ENCODE measurements at places on chromosomes 4 and X.

DNA sequence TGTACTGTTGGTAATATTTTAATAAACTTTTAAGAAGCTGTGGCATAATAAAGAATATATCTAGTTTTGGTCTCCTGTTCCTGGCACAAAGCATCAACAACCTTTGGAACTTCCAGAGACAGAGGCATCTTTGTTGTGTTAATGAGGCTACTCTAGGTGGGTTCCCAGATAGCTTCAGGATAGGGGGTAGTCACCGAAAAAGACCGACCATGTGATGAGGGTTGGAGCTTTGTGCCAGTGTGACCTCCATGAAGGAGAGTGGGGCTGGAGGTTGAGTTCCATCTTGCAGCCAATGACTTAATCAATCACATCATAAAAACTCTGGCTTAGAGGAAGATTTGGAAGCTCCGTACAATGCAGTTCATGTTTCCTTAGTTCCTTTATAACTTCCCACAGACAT, 9.9 kb downstream of the PPAT start:
- no peak for DNase-seq

GRCh38 chr4:5566991-5567390, 141.4 kb downstream of the EVC2 start:
- DNase-seq, result no peak

- peak; percentile 70 for DNase-seq
Measured at GRCh38 chrX:119541188-119541587, 24.0 kb downstream of the STEEP1 start.

GRCh38 chr4:2931512-2932301, 31.5 kb downstream of the NOP14 start:
- DNase-seq, result no peak

GRCh38 chr4:73477176-73477575, 4.4 kb upstream of the AFM start:
- DNase-seq, result no peak

- peak; percentile 49 for DNase-seq
Measured at GRCh38 chrX:39983715-39984114, 114.0 kb downstream of the BCOR start.

DNA sequence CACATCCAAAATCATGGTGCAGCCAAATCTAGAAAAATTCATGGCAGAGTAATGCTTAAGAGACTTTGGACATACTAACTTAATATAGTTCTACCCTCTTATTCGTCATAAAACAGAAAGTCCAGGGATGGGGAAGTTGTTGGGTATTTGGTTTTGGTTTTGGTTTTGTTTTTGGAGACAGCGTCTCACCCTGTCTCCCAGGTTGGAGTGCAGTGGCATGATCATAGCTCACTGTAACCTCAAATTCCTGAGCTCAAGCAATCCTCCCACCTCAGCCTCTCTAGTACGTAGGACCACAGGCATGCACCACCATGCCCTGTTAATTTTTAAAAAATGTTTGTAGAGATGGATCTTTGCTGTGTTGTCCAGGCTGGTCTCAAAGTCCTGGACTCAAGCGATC, 271.8 kb upstream of the TENM3 start:
- peak; percentile 56 for DNase-seq

DNA sequence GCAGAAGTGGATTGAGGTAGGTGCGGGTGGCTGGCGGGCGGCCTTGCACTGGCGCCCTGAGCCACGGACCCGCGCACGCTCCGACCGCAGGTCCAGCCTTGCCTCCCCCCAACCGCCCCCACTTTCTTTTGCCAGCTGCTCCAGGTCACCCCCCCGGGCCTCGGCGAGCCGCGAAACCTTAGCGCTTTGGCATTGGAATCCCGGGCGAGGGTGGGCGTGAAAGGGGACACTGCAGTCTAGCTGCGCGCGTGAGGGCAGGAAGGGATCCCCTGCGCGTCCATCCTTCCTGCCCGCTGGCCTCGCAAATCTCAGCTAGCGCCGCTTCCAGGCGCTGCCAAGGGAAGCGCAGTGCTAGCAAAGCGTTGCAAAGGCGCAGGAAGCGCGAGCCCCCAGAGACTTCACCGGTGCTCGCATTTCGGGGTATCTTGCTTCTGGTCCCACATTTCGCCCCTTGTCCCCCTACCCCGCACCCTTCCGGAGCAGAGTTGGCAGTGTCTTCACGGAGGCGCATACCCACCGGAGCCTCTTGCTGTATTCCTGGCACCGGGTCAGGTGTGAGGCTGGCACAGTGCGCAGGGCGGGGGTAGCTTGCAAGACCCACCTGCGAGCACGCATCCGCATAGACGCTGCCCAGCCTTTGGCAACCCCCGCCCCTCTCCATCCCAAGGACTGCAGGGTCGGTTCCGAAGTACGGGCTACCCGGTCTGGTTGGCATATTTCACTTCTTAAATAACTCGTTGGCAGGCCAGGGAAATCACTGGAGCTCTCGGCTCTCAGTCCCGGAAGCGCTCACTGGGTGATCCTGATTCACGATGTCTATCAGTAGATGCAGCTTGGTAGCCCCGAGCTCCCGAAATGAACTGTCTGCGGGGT, 104.4 kb downstream of the UCHL1 start:
- DNase-seq, result no peak

GRCh38 chr4:144831971-144832370, 186.0 kb downstream of the HHIP start:
- DNase-seq, result no peak

- no peak for DNase-seq
Measured at GRCh38 chr4:10673817-10674369, 10.7 kb downstream of the CLNK start.

GRCh38 chr4:39394706-39395105, 12.0 kb upstream of the KLB start:
- no peak for DNase-seq

- peak; percentile 20 for DNase-seq
Measured at GRCh38 chrX:41313419-41313818, 20.5 kb upstream of the DDX3X start.

- no peak for DNase-seq
Measured at GRCh38 chrX:48794340-48794910, 7.4 kb upstream of the HDAC6 start.

GRCh38 chr4:54961357-54961975, 163.9 kb downstream of the KDR start:
- DNase-seq, result peak; percentile 52

GRCh38 chr4:147513091-147513490, 32.2 kb downstream of the EDNRA start:
- peak; percentile 75 for DNase-seq

DNA sequence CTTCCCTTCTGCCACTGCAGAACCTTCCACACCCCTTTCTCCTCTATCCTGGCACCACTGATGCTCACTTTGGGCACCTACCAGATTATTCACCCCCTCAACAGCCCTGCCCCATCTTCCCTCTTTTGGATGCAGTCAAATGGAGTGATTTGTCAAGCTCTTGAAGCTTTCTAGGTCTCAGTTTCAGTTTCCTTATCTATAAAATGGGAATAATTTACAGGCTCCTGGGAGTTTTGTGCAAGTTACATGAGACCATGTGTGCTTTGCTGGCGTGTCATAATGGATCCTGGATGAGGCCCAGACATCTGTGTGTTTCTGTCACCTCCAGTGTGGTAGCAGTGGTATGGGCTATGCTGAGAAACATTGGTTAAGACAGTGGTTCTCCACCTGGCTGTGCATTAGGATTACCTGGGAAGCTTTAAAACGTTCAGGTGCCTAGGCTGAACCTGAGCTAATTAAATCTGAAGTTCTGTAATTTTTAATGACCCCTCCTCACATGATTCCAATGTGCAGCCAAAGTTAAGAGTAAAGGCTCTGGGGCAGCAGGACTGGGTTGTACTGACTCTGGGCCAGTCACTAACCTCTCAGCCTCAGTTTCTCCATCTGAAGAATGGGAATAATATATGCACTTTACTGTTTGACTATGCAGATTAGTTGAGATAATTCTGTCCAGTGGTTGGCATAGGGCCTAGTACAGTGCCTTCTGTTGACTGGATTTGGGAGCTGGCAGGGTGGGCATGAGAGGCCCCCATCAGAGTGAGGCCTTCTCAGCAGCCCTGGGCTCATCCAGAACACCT, 6.8 kb upstream of the MGST2 start:
- no peak for DNase-seq

DNA sequence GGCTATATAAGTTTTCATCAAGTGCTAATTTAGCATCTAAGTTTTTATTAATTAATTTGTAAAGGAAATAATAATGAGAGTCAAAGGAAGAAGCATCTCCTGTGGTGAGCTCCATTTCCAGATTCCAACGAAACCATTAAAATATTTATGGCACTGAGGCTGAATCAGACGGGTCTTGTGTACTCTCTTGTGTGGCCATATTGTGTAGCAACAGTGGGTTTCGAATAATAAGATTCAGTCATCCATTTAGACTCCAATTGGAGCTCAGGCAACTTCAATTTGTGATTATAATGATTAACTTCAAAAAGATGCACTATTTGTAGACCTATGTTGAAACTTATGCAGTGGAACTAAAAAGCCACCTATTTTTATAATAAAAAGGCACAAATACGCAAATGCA, 82.4 kb downstream of the SNCA start:
- DNase-seq, result peak; percentile 40

GRCh38 chrX:117989512-117989911, 127.1 kb downstream of the KLHL13 start:
- no peak for DNase-seq

DNA sequence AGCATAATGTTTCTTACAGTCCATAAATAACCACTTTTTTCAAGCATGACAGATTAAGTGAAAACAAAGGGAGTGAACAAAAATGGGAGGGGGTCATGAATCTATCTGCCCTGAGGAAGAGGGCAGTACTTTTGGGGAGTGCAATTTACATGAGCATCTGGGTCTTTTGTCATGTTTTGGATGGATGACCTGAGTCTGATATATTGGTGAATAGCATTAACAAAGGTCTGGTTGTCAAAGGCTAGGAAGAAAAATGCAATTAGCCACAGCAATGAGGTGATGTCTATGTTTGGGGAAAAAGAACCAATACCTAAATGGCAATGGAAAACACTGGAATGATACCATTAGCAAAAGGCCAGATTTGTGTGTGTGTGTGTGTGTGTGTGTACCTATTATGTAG, 15.1 kb upstream of the MAD2L1 start:
- no peak for DNase-seq

GRCh38 chrX:24982306-24982965, 33.3 kb downstream of the ARX start:
- peak; percentile 34 for DNase-seq

DNA sequence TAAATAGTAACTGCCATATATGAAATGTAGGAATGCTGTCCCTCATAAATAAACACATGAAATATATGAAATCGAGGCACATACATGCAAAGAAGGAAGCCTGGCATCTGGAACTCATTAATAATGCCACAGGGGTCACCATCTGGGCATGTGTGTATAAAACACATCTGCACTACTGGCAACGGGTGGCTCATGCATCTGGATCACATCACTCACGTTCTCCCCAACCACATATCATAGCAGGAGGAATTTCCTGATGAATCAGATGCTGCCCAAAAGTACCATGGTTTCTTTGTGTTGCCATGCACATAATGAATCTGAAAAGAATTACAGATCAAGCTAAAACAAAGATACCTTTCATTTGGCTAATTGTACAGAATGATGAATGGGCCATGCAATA, 28.6 kb downstream of the RNF175 start:
- DNase-seq, result peak; percentile 91

DNA sequence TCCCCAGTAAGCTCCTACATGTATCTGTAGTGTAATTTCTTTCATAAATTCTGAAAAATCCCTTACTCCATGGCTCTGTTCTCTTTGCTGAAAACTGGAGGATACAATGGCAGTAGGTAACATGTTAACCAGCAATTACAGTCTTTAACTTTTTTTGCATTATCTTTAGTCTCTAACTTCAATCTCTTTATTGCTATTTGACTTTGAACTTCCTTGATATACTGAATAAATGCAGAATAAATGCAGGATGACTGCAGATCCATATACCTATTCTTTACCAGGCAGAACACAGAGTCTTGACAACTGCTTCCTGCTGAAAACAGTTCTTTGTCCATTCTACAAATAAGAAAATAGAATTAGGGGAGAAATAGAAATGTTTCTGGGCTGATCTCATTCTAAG, 101.3 kb downstream of the SLC7A11 start:
- no peak for DNase-seq

DNA sequence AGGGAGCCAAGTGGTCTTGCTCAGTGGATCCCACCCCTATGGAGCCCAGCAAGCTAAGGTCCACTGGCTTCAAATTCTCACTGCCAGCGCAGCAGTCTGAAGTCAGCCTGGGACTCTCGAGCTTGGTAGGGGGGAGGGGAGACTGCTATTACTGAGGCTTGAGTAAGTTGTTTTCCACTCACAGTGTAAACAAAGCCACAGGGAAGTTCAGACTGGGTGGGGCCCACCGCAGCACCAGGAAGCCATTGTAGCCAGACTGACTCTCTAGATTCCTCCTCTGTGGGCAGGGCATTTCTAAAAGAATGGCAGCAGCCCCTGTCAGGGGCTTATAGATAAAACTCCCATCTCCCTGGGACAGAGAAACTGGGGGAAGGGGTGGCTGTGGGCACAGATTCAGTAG, 721.0 kb upstream of the NDST4 start:
- no peak for DNase-seq

DNA sequence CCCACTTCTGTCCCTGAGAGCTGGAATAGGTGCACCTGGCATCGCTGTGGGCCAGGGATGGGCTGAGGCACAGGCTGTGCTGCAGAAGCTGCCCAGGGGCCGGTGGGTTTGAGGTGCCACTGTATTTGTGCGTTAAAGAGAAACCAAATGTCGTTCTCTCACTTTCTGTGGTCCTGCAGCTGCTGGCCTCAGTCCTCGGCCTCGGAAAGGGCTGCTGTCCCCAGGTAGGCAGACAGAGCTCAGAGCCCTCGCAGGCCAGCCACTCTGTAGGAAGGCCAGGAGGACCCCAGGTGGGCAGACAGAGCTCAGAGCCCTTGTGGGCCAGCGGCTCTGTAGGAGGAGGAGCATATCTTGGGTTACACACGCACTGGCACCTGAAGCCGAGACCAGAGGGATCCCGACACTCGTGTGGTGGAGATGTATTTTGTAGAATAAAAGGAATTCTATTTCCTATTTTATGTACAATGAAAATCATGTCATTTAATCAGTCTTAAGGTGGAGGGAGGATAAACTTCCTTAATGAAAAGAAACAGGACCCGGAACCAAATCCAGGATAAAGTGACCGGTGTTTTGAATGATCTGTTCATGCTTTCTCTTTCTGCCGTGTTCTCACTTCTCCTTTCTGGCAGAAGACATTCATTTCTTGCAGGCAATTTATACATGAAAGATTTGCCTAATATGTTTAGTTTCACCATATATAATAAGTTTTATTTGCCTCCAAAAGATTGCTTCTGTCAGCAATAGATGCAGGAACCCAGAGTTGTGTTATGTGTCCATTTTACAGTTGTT, 54.4 kb upstream of the HGFAC start:
- DNase-seq, result no peak

- DNase-seq, result peak; percentile 98
Measured at GRCh38 chr4:56410247-56411062, 23.2 kb upstream of the AASDH start.

DNA sequence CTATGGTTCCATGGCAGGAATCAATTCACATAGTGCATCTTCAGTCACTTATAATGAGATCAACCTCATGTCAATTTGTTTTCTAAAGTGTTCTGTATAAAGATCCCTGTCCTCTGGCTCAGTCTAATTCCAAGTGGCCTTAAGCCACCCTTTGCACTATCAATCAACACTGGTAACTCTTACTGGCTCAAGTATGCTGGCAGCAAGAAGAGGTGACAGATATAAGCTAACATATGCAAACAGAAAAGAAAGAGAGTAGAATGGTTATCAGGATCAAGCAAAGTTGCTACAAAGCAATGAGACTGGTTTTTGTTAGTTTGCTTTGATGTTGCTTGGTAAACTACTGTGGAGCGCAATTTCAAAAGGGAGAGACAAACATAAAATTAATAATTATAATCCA, 67.0 kb downstream of the AMMECR1 start:
- DNase-seq, result no peak

GRCh38 chrX:115602729-115603389, 41.9 kb downstream of the PLS3 start:
- peak; percentile 28 for DNase-seq

Data from fibroblast of upper back skin (primary cell).